ENCODE measurements at places on chromosomes 2 and 18. TPM values are rescaled to one million over a fixed set of nuclear protein-coding genes. Genes with fewer than 3 reads are reported as not detected.

GRCh38 chr2:8821276-8822217 is 15.9 kb downstream of the KIDINS220 start:
- DNase-seq: no peak

- DNase-seq: no peak
Measured at GRCh38 chr2:23285091-23285800, 99.7 kb upstream of the KLHL29 start.

GRCh38 chr2:46230115-46230571 is 67.1 kb upstream of the EPAS1 start:
- no peak for DNase-seq

DNA sequence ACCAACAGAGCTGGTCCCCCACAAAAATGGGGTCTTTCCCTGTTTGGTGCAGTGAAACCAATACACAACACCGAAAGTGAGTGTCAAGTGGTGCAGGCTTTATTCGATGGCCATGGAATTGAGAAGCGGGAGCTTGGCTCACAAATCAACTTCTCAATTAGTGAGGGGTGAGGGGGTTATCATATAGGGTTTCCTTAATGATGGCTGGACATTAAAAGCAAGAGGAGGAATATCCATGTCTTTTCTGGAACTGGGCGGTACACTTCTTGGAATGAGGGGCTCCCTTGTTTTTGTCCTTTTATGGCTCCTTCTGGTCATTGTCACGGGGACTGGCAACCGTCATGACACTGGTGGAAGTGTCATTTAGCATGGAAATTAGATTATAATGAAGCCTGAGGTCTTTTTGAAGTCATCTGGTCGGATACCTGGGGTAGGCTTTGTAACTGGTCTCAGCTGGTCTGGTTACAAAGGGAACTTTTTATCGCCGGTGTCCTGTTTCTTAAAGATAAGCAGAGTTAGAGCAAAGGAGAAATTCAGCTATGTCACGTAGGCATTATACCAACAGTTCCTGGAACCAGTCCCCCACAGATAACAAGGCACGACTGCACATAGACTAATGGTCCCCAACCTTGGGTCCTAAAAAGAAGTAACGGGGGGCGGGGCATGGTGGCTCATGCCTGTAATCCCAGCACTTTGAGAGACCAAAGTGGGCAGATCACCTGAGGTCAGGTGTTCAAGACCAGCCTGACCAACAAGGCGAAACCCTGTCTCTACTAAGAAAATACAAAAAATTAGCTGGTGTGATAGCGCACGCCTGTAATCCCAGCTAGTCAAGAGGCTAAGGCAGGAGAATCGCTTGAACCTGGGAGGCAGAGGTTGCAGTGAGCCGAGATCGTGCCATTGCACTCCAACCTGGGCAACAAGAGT is 93.5 kb upstream of the NDUFV2 start:
- DNase-seq: no peak

DNA sequence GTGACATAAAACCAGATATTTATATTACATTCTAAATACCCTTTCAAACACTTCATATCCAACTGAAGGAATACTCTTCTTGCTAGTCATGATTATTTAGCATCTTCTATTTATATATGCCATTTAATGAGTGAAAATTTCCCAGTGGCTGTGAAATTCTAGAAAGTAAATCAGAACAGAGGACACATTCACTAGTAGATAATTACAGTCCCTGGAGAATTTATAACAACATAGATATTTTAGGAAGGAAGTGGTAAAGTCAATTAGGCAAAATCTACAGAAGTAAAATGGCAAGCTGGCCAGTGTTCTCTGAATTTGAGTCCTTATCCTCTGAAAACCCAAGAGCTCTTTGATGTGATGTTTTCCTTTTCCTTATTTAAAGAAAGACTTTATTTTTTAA is 121.8 kb downstream of the PMAIP1 start:
- no peak for DNase-seq

DNA sequence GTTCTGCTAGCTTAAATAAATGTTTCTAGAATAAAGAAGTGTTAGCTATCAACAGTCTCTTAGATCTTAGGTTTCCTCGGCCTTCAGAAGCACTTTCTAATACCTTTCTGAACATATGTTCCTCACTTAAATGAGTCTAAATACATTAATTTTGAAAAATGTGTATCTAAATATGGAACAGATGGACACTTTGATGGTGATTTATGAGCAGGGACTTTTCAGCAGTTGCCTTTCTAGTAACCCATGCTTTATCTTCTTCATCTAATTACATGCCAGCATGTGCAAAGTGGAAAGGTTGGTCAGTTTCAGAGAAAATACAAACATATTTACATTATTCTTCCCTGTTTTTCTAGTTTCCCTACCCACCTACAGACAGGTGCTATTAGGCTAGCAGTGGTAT is 797.0 kb upstream of the CHAC2 start:
- DNase-seq: no peak

DNA sequence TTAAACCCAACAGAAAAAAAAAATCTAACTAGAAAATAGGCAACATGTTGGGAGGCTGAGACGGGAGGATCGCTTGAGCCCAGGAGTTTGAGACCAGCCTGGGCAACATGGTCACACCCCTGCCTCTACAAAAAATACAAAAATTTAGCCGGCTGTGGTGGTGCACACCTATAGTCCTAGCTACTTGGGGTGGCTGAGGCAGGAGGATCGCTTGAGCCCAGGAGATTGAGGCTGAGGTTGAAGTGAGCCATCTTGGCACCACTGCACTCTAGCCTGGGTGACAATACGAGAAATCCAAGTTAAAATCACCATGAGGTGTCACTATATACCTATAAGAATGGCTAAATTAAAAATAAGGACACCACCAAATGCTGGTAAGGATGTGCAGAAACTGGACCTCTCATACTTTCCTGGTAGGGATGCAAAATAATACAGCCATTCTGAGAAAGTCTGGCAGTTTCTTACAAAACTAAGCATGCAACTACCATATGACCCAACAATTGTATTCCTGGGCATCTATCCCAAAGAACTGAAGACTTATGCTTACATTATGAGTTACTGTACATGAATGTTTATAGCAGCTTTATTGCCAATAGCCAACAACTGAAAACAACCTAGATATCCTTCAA is 2.2 kb downstream of the SEPTIN10 start:
- no peak for DNase-seq

- no peak for DNase-seq
Measured at GRCh38 chr2:229856413-229856812, 65.4 kb downstream of the TRIP12 start.

DNA sequence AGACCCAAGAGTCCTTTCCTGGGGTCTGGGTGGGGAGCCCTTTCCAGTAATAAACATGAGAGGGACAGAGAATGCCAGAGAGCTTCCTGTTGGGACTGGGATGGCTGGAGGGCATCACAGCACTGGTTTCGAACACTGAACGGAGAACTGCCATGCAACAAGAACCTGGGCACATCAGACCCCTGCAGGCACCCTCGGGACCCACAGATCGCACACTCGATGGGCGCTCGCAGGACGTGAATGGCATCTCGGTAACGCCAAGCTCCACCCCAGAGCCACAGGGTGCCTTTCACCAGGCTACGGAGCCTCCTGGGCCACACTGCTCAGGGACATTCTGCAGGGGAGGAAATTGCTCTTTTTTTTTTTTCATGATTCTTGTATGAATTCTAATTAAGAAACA is 25.1 kb downstream of the SLC66A2 start:
- no peak for DNase-seq

- DNase-seq: no peak
Measured at GRCh38 chr2:40164736-40165508, 287.0 kb downstream of the SLC8A1 start.

DNA sequence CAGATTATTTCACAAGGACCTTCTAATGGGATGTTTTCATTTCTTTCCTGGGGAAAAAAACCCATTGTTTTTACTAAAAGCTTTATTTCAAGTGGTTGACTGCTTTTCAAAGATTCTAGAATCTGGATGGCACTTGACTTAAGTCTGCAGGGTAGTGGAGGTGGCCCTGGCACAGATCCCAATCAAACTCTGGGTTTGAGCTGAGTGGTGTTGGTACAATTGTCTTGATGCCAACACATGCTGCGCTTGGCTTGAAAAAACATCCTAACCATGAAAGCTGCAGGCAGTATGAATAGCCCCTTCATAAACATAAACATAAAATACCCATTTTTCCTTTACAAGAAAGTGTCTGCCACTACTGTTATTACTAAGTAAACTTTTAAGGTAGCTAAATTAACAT is 3.6 kb downstream of the PAPOLG start:
- DNase-seq: no peak

DNA sequence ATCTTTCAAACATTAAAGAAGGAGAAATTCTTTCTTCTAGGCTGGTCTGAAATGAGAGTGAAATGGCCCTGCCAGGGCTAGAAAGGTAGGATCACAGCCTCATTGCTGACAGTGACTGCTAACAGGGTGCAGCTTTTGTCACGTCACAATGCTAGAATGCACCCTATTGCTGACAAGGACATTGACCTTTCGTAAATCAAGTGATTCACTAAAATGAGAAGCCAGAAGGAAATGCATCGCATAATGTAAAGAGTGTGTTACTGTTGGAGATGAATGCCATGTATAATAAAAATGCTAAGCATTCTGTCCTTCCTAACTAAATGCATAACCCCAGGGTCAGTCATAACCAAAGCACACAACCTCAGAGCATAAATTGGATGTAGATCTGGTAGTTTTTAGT is 732.9 kb downstream of the TDRD15 start:
- no peak for DNase-seq

GRCh38 chr2:37774976-37775907 is 103.8 kb upstream of the CDC42EP3 start:
- DNase-seq: no peak

GRCh38 chr2:204003276-204003990 is 66.9 kb downstream of the ICOS start:
- no peak for DNase-seq

The DNER gene
- 0.15 TPM for total RNA-seq

The SERPINB13 gene
- total RNA-seq: not detected

The RALBP1 gene
- 29.7 TPM for total RNA-seq

The CPO gene
- total RNA-seq: not detected

The DGUOK gene
- 105 TPM for total RNA-seq

The NXPH2 gene
- total RNA-seq: not detected

Data from SJCRH30 (cell line).